ENCODE measurements at places on chromosomes 5 and 9.

- no peak for DNase-seq
Measured at GRCh38 chr9:97577051-97577450, 56.1 kb downstream of the TSTD2 start.

DNA sequence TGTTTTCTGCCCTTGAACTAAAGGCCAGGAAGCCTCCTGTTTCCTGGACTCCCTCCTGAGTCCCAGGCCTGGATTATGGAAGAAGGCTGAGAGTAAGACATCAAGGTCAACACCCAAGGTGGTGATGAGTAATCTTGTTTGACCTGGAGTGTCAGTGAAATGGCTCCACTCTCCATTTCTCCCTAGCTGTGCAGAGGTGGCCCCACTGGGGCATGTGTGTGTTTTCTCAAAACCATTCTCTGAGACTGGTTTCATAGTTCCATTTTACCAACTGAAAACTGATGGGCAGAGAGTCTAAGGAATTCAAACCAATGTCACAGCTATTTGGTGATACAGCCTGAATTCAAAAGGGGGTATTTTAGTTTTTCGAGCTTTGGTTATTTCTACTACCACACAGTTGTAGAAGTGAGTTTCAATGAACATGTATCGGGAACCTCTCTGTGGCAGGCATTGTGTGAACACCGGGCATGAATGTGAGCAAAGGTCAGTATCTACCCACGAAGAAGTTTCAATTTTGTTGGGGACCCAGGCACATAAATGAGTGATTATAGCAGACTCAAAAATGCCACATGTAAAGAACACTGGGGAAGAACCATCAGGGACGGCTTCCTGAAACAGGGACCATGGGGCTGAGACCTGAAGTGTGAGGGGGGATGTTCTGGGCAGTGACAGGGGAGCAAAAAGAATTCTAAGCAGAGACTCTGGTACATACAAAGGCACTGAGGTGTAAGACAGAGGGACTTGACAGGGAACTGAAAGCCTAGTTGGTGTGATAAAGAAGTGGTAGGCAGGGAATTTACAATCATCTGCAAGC lies 269.6 kb upstream of the KLF4 start:
- no peak for DNase-seq

DNA sequence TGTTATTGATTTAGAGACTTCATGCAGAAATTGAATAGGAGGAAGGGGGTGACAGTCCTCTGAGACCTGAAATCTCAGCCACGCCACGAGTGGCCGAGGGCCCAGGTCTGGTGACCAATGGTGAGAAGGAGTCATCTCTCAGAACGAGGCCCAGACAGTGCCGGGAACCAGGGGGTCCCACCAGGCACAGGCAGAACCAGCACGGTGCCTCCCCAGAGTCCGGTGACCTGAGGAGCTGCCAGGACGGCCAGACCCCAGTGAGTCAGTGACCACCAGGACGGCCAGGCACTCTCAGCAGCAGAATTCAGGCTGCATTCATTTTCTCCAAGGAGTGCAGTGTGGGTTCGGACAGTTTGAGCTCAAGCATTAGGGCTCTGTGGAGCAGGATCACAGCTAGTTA lies 43.8 kb upstream of the NKD2 start:
- DNase-seq: no peak

GRCh38 chr5:177358370-177358819 lies 671 bp downstream of the RGS14 start:
- no peak for DNase-seq

DNA sequence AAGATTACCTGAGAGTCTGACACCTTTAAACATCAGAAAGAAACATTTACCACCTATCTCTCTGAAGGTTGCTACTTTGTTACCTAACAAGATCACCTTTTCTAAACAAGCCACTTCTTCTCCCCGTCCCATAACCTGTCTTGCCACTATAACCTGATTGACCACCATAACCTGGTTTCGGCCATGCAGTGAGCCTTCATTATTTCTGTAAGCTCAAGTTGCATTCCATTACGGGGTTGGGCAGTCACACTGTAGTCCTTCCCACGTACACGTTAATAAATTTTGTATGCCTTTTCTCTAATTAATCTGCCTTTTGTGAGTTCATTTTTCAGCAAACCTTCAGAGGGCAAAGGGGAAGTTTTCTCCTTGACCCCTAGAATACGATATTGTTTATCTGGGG lies 28.0 kb upstream of the CCNG1 start:
- DNase-seq: no peak

DNA sequence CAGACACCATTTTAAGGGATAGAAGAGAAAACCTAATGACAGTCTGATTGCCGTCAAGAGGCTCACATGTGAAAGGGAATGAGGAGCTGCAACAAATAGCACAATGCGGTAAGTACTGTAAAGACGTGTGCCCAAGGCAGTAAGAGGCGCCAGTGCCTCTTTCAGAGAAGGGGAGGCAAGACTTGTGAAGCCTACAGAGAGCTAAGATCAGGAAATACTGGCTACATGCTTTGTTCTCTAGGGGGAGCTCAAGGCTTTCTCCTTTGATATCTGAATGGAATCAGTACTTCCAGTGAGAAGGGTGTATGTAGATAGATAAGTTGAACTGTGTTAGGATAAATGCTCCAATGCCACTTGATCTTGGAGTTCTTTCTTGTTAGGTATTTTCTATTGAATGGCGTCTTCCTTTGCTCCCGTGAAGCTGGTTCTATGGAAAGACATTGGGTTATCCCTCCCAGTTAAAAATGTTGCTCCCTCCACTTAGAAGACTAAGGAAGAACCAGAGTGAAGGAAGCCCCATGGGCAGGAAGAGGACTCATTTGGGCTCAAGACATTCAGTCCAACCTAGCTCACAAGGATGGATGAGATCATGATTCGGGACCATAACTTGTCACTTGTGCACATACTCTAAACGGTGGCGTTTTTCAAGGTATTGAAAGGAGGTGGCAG lies 23.5 kb upstream of the ALDOB start:
- DNase-seq: peak; percentile 55

GRCh38 chr5:775961-776861 lies 8.3 kb downstream of the ZDHHC11B start:
- DNase-seq: no peak

DNA sequence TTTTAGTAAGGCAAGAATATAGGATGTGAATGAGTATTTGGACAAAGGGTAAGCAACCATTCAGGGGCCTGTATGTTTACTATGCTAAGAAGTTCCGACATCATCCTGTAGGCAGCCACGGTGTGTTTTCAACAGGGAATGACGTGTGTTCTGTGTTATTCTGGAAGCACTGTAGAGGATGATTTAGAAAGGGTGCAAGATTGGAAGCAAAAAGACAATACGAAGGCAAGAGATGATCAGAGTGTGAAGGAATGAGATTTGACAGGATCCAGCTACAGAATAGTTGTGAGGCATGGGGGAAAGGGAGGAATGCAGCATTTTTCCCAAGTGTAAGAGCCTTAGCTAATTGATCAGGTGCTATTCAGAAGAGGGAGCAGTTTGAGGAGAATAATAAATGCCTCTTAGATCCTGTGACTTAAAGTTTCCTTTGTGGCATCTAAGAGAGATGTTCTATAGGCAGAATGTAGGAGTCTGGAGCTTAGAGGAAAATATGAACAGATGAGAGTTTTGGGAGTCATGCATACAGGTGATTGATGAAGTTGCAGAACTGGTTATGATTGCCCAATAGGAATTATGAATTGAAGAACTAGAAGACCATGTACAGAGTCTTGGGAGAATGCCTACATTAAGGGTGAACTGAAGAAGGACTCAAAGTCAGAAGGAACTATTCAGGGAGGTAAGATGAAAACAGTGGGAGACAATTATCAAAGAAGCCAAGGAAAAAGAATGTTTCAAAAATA lies 2.5 kb downstream of the SMC5 start:
- no peak for DNase-seq

- DNase-seq: no peak
Measured at GRCh38 chr9:91766315-91767069, 183.5 kb downstream of the ROR2 start.
